Fibroblast of upper back skin (primary cell): ENCODE measurements at places on chromosomes 5 and 9.

DNA sequence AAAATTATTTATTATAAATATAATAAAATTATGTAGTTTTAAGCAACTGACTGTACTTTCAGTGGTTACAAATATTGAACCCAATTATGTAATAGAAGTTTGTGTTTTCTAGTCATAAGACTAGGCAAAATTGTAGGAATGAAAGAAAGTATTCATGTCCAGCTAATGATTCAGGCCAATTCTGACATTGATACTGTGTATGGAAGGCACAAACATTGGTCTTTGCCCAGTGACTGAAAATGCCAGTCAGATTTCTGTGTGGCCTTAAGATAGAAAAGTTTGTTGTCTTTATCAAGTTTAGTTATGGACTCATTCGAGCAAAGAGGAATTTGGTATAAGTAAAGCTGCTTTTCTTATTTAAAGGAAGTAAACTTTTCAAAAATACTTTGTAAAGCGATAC lies 60.3 kb downstream of the SLC12A2 start:
- no peak for DNase-seq

DNA sequence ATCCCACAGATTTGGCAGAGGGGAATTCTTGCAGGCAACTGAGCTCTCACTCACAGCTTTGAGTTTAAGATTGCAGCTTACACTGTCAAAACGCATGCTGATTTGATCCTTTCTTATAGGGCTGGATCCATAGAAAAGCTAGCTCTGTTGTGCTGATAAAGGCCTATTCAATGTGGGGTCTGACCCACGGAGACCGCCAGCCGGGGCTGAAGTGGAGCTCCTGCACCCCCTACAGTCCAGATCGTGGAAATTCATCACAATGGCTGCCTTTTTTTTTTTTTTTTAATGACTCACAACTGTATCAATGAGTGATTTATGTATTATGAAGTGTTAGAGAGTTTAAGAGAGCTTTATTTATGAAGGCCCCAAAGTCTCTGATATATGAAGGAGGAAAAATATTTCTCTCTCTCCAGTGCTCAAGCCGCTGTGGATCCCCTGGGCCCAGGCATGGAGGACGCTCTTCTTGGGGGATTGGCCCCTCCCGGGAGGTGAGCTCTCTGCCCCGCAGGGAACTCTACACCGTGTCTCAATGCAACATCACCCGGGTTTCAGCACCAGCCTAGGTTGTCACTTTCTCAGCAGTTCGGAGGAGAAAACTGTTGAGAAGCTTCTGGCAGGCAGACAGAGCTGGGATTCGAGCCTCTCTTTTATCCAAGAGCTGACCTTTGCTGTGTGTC lies 700.2 kb downstream of the IRX1 start:
- DNase-seq, result peak; percentile 60

DNA sequence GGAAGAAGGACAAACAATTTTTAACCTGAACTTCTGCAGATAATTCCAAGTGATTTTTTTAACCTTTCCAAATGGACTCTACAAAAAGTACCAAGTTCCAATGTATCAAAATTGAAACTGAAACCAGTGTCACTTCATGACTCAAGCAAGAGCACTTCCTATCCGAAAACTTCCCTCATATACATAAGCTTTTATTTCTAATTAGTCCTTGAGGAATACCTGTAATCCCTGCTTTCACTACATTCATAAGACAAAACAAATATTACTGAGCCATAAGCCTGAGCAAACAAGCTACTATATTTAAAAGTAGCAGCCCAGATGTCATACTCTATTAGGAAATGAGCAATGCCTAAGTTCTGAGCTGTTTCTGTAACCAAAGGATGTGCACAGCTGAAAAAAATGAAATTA lies 224.4 kb downstream of the EBF1 start:
- DNase-seq, result peak; percentile 38

- peak; percentile 80 for DNase-seq
These were observed 409.5 kb downstream of the PDE4D start for GRCh38 chr5:59483971-59484472.

GRCh38 chr9:32955655-32956478 lies 45.6 kb downstream of the APTX start:
- no peak for DNase-seq

- DNase-seq, result no peak
These were observed 121.4 kb downstream of the DOCK8 start for GRCh38 chr9:336039-336438.

GRCh38 chr9:131951905-131952304 lies 127.8 kb downstream of the MED27 start:
- DNase-seq, result no peak

DNA sequence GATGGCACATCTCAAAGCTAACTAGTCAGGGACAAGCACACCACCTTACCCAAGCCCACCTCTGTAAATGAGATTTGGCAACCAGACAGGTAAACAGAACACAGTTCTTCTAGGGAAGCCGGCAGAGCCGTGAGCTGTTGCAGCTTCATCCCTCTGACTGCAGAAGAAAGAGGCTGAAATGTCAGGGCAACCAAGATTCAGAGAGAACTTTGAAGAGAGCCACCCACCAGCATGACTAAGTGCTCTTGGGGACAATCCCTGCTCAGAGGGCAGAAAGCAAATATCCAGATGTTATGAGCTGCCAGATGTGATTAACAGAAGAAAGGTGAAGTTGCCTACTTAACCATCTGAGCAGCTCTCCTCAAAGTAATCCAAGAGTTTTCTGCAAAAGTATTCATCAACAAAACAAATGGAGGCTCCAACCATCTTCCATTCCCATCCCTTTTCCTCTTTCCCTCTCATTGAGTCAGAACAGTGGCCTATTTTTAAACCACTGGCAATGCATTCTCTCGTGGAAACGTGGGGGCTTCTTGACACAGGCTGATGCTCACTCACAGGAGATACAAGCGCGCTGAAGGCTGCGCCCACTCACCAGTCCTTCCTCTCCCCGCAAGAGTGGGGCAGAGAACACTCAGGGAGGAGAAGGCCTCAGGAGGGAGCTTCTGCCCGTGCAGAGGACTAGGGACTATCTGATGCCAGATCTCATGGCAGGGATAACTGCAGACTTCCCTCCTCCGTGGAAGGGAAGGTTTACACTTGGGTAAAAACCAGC lies 57.1 kb downstream of the SLIT3 start:
- no peak for DNase-seq

DNA sequence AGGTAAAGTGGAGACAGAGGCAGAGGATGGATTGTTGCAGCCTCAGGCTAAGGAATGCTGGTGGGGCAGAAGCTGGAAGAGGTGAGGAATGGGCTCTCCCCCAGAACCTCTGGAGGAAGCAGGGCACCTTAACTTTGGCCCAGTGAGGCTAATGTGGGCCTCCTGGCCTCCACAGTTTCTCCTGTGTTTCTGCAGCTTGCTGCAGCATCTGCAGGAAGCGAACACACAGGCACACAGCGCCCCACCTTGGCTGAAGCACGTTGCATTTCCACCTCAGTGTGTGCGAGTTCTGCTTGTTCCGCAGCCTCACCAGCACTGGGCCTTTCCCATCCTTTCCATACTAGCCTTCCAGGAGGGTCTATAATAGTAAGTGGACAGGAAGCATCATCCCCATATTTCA lies 27.2 kb upstream of the ASS1 start:
- DNase-seq, result no peak

GRCh38 chr5:172678902-172679301 lies 37.8 kb downstream of the NEURL1B start:
- DNase-seq, result no peak

DNA sequence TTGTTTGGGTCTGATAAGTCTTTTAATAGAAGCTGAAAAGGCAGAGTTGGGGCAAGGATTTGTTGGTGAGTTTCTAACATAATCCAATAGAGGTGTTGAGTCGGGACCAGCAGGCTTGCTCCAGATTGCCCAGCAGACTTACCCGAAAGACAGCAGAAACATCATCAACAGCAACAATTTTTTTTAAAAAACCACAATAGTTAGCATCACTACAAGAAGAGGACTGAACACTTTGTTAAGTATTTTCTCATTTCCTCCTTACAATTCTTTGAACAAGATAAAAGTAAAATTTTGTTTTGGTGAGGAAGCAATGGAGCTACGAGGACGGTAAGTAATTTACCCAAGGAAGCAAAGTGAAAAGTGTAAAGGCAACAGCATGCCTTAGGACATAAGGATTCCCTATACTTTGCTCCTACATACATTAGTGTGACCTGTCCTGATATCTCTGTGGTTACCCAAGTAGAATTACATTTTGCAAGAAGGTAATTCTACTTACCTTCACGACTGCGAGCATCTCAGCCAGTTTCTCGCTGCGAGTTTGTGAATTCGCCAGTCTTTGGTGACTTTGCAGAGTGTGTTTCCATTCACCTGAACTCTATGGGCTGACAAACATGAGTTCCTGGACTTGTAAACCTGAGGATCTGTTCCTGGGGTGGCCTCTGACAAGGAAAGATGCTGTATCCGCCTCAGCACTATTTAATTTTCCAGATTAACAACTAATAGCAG lies 13.2 kb downstream of the ITK start:
- no peak for DNase-seq

- no peak for DNase-seq
These were observed 121.4 kb downstream of the C9orf152 start for GRCh38 chr9:110086537-110086936.

DNA sequence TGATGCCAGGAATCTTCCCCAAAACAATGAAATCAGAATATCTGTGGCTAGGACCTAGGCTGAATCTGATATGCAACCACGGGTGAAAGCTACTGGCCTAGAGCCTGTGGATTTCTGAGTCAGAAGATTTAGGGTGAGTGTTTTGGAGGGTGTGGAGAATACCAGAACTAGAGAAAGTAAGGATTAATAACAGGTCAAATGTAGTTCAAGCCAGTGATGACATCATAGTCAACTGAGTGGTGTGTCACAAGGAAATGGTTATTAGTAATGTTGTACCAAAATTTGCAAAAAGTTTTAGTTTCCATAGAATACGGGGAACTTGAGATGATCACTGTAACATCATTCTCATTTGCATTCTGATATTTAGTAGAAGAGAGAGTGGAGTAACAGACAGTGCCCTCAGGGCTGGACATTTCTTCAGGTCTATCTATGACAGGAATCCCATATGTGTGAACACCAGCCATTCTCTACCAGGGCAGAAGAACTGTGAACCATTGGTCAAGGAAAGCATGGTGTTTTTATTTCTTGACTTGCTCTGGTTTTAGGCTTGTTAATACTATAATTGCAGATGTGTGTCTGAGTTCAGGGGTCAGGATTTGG lies 3.7 kb downstream of the GALNT12 start:
- DNase-seq, result peak; percentile 81

DNA sequence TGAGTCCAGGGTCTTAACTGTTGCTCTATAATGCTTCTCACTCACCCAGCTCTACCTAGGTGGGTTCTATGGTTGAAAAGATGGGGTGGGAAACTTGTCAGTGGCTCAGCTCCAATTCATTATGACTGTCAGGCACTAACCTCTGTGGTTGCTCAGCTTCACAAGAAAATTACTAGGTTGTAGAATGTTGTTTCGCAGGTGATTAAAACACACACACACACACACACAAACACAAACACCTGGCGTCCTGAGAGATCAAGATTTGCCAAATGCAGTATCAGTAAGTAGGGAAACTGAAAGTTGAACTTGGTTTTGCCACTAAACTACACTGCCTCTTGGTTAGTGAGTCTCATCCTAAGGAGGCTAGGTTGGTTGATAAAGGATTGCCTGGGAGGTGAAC lies 2.8 kb downstream of the MCCC2 start:
- DNase-seq, result no peak

- no peak for DNase-seq
These were observed 59.6 kb downstream of the TSTD2 start for GRCh38 chr9:97573482-97574073.

DNA sequence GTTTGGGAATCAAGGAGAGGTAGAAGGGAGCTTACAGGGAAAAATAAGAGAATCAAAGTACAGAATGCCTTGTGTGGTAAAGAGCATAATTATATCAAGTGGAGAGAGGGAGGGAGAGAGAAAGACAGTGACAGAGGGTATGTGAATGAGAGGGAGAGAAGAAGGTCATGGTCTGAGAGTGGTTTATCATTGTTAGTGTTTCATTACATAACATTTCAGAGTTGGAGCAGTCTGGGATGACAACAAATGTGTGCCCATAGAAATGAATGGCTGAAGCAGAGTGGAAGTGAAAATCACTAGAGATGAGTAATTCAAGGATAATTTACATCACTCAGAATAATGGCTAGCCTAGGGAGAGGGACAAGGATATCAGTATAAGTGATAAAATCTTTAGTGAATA lies 799.2 kb downstream of the TLE1 start:
- no peak for DNase-seq

- no peak for DNase-seq
These were observed 41.8 kb upstream of the UGCG start for GRCh38 chr9:111854799-111855198.

- no peak for DNase-seq
These were observed 9.3 kb downstream of the NKD2 start for GRCh38 chr5:1017691-1018455.

DNA sequence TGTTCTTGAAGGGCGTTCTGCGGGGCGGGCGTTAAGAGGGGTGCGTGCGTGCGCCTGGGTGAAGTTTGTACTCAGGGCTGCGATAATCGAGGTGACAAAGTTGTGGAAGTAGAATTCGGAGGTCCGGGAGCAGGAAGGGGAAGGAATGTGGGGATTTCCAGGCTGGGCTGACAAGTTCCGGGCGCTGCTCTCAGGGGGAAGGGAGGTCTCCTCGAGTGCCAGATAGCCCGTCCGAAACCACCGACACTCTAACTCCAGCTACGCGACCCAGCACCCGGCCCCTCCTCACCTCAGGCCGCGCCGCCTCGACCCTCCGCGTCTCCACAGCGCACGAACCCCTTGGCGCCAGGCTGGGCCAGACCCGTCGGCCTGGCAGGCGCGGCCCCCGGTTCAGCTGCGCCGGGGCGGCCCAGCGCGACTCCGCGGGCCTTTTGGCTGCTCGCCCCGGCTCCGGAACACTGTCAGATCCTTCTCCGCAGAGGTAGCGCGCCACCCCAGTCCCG lies at the start of gene IL6ST:
TSS of gene IL6ST (minus strand) at position 469 of the 503 bp plus-strand sequence. CDS start 18,685 bp downstream, outside the sequence.
- DNase-seq, result peak; percentile 70

- peak; percentile 43 for DNase-seq
These were observed 15.0 kb downstream of the PRR16 start for GRCh38 chr5:120479066-120479465.

DNA sequence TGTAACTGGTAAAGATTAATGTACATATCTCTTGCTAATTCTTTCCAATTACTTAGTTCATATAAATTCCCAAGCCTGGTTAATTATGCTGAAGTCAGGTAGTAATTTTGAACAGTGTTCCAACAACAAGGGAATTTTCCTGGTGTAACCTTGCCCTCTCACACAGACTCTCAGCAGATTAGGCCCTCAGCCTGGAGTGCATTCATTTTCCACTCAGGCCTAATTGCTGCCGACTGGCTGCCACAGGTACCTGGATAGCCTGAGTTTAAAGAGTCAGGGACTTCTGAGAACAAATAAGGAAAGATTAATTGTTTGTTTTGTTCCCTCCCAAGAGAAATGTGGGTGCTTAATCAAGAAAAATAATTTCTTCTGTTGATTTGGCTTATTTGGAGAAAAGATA lies 71.4 kb downstream of the PPIC start:
- no peak for DNase-seq

DNA sequence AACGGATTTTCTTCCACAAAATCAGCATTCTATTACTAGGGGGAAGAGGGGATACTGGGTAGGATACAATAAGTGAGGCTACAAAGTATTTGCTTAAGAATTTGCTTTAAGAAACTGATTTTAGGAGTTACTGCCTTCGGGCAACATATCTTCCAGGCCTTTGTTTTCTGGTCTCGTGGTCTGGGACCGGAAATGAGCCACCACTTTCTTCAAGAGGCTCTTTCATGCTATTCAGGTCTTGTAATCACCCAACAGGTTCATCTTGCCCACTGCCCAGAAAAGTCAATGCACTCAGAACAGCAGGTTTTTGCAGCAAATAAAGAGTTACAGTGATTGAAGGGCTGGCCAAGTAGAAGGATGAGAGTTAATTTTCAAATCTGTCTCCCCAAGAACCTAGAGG lies 6.6 kb upstream of the AOPEP start:
- DNase-seq, result no peak

GRCh38 chr5:112109331-112110007 lies 309.6 kb downstream of the EPB41L4A start:
- peak; percentile 95 for DNase-seq
